ENCODE measurements at places on chromosomes 4 and X.

GRCh38 chr4:189304167-189304566, 636.5 kb upstream of the FRG1 start:
- DNase-seq = no peak

GRCh38 chrX:109281483-109282275, 200.2 kb downstream of the GUCY2F start:
- no peak for DNase-seq

DNA sequence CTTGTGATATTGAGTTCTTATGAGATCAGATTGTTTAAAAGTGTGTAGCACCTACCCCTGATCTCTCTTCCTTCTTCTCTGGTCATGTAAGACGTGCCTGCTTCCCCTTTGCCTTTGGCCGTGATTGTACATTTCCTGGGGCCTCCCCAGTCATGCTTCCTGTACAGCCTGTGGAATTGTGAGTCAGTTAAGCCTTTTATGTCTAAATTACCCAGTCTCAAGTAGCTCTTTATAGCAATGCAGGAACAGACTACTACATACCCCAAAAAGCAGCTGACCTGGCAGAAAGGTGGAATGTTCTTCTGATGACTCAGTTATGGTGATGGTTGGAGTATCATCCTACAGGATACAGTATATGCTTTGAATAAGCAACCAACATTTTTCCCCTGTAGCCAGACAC, 11.4 kb upstream of the MCUB start:
- DNase-seq = no peak

DNA sequence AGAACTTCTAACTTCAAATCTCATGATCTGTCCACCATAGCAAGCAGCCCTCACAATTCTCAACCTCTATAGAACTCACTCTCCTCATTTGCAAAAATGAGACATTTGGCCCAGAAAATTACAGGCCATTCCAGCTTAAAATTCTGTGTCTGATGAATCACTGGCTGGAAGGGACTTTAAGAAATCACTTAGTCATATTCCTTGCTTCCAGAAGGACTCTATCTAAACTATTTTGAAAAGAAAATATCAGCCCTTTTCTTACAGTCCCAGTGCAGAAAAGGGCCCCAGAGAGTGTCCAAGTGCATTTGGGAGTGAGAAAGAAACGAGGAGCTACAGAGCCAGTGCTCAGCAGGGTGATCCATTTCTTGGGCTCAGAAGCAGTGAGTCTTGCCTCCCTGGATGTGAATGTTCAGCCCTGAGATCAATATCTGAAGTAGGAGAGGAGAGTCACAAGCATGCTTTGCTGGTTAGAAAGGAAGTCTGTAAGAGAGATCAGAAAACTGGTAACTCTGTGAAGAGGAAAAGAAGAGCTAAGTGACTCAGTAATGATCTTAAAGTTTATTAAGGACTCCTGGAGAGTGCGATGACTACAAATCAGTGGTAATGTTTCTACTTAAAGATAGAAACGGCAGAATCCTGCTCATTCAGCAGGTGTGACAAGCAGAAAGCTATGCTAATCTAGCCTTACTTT, 139.8 kb downstream of the PALLD start:
- no peak for DNase-seq

- DNase-seq = no peak
Measured at GRCh38 chrX:71292669-71293365, 8.7 kb upstream of the ITGB1BP2 start.

DNA sequence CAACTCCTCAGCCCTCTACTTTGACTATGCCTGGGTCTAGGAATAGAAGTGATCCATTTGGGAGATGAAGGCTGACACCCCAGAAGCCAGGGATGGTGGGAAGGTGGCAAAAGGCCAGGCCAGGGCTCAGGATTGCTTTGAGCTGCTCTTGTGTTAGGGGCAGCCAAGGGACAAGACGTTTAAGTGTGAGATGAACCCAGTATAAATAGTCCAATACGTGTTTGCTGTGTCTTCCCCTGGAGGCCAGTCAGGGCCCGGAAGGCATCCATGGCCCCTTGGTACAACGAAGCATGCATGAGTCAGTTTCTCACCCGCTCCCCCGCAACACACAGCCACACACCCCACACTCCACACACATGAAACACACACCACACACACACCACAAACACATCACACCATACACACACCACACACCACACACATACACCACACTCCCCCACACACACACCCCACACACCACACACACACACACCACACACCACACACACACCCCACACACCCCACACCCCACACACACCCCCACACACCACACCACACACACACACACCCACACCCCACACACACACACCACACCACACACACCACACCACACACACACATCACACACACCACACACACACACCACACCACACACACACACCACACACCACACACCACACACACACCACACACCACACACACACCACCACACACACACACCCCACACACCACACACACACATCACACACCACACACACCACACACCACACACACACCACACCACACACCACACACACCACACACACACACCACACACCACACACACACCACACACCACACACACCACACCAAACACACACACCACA, 5.1 kb downstream of the STARD8 start:
- DNase-seq = no peak

GRCh38 chr4:27088491-27088890, 227.8 kb downstream of the STIM2 start:
- DNase-seq = peak; percentile 36

Data from type B pancreatic cell (in vitro differentiated cells).